ENCODE measurements at places on chromosomes 16 and 17. TPM values are rescaled to one million over a fixed set of nuclear protein-coding genes. Genes with fewer than 3 reads are reported as not detected.
A peak's percentile ranks its signal among the peaks of the same experiment; 100 is the strongest.

SYNGR2 gene
- total RNA-seq: 390 TPM

DNA sequence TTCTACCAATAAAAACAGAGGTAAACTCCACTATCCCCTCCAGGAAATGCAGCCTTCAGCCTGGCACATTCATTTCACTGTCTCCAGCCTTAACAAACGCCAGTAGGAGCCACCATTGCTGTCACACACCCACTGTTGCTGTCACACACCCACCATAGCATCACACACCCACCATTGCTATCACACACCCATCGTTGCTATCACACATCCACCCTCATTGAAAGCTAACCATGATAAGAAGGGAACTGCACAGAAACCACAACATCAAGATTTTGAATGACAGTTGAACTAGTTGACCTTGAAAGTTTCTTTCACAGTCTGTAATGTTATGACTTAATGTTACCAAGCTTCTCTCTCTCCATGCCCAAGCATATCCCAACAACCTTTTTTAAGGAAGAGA lies 38.1 kb downstream of the SHCBP1 start:
- no peak for DNase-seq

GPR142 gene
- total RNA-seq: not detected

- DNase-seq: no peak
Measured at GRCh38 chr16:51155820-51156806, 5.0 kb upstream of the SALL1 start.

TUFM gene
- 143 TPM for total RNA-seq

GRCh38 chr17:39599665-39600231 lies 8.0 kb downstream of the NEUROD2 start:
- peak; percentile 52 for DNase-seq

- DNase-seq: no peak
Measured at GRCh38 chr17:5809056-5809455, 224.7 kb upstream of the NLRP1 start.

DNA sequence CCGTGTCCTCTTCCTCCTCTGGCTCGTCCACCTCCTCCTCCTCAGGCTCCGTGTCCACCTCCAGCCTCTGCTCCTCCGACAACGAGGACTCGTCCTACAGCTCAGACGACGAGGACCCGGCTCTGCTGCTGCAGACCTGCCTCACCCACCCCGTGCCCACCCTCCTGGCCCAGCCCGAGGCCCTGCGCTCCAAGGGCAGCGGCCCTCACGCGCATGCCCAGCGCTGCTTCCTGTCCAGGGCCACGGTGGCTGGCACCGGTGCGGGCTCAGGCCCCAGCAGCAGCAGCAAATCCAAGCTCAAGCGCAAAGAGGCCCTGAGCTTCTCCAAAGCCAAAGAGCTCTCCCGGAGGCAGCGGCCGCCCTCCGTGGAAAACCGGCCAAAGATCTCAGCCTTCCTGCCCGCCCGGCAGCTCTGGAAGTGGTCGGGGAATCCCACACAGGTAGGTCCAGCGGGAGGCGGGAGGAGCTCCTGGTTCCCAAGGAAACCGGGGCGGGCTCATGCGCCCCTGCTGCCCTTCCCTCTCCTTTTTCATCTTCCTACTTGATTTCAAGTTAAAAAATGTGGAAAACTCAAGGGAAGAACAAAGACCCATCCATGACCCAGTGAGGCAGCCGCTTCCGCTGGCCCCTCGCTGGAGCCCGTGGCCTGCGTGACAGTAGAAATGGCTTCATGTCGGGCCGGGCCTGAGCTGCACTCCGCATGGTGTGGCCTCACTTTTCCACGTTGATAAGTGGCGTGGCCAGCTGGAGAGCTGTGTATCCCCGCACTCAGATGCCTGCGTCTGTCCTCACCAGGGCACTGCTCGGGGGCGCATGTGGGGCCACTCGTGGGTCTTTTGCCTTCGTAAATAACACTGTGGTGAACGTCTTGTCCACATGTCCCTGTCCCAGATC lies 50.7 kb downstream of the ACTG1 start:
- DNase-seq: no peak

DNA sequence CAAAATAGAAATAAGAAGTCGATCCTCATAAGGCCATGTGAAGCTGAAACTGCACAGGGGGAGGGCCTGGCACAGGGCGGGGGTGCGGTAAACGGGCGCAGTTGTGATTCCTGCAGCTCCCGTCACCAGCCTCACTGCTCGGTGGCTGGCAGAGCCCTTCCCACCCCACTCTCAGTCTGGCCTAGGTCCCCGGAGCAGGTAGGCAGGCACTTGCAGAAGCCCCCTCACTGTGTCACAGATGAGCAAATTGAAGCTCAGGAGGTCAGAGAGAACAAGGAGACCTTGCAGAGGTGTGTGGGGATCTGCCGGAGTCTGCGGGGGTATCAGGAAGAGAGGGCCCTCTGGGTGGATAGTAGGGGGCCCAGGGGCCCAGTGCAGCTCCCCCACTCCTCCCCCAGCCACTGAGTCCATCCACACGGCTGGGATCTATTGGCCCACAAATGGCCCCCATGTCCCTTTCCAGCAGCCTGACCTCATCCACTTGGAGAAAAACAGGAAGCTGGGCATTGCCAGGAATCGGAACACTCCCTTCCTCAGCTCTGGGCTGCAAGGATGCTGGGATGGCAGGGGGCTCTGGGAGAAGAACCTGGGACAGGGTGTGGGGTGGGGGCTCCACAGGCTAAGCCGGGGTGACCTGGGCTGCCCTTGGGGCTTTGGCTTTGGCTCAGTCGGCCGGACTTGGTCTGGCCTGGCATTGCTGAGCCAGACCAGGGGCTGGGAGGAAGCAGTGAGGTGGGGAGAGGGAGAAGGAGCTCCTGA lies 21.4 kb upstream of the MAP3K14 start:
- no peak for DNase-seq

NDUFAF8 gene
- 39.4 TPM for total RNA-seq

GRCh38 chr17:35708149-35708548 lies 23.3 kb upstream of the RASL10B start:
- DNase-seq: no peak

DNA sequence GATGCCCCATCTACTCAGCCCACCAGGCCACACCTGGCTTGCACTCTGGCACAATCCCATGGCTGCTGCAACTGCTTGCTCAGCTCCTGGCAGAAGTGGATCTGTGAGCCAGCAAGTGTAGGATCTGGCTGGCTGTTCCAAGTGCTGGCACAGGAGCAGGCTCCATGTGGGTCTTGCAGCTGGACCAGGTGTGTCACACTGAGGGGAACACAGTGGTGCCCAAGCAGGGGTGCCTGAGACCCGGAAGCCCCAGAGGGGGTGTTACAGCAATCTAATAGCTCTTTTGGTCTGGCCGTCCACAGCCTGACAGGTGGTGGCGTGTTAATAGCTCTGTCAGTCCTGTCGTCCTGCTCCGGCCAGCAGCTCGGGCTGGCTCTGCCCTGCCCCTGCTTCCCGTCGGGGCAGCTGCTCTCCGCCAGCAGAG lies 19.6 kb upstream of the GOT2 start:
- no peak for DNase-seq

DNA sequence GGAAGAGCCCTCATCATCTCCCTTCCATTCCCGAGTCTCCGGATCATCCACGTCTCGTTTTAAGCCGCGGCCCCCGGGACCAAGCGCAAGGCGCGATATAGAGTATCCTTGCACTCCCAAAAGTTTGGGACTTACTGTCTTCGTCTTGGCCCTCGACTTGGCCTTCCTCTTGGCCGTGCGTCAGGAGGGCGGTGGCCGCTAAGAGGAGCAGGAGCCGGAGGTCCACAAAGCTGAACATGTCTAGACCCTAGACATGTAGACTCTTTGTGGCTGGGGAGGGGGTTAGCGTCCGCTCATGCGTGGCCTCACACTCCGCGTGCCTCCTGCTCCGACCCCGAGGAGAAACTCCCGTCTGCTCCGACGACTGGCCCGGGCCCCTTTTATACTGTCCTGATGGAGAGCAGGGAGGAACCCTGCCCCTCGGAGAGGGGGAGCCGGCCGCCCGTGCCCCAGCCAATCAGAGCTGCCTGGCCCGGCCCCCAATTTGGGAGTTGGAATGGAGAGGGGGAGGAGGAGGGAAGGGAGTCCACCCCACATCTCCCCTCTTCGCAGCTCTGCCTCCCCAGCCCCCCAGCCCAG lies at the start of gene COL1A1:
COL1A1 (minus strand) TSS at position 356 of the 579 bp plus-strand sequence; CDS start at position 238, 118 bp downstream.
- no peak for DNase-seq

IL21R gene
- 28.5 TPM for total RNA-seq

Data from B cell (primary cell).